ENCODE measurements at places on chromosomes 12 and 14.
A peak's percentile ranks its signal among the peaks of the same experiment; 100 is the strongest.

GRCh38 chr14:85234156-85235025 lies 295.6 kb upstream of the FLRT2 start:
- no peak for DNase-seq

DNA sequence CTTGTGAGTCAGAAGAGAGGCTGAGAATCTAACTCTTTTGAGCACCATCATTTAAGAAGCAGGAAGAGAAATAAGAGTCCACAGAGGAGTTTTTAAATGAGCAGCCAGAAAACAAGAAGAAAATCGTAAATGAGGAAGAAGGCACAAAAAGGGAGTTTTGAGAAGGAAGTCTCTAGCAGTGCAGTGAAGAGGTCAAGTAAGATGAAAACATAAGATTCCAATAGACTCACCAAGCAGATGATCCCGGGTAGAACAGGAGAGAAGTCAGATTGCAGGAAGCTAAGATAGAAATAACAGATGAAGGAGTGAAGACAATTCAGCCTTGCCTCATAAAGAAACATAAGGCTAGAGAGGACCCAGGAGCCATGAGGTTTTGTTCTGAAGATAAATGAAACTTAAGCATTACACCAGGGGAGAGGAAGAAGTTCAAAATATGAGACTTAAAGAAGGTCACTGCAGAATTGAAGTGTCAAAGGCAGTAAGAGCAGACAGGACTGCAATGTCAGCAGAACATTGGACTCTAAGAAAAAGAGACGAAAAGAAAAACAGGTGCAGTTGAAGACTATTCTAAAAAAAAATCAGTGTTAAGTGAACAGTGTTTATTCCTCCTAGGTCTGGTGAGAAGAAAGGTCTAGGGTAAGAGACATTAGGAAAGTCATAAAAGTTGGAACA lies 229.0 kb downstream of the SEC23A start:
- DNase-seq = no peak

DNA sequence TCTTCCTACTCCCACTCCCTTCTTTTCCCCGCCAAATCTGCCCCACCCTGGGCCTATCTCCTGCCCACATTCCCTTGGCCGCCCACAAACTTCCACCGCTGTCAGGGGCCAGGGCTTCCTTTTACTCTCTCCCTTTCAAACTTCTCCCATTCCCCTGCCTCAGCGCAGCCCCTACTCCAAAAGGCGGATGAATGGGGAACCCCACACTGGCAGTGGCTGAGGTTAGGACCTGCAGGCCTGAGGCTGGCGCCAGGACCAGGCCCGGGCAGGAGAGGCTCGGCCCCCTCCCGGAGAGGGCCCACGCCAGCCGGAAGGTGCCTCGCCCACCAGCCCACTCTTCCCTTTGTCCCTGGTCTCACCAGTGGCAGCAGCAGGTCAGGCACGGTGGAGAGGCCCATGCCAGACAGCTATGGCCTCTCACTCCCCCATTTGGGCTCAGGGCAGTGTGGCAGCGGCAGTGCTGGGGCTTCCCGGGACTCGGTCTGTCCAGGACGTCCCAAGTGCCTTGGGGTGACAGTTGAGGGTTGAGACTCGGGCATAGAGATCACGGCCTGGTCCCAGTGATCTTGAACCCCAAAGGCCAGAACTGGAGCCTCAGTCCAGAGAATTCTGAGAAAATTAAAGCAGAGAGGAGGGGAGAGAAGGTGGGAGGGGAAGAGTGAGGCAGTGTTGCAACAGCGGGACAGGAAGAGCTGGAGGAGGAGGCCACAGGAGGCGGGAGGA lies at the start of gene TNFRSF1A:
Gene TNFRSF1A (minus strand): TSS at position 660 of the 723 bp plus-strand sequence. CDS start 262 bp downstream, at position 398.
- DNase-seq = peak; percentile 90

GRCh38 chr12:47383942-47384341 lies 304.2 kb upstream of the AMIGO2 start:
- DNase-seq = no peak

- no peak for DNase-seq
Observed at GRCh38 chr12:93978553-93978952, 169.8 kb upstream of the PLXNC1 start.

DNA sequence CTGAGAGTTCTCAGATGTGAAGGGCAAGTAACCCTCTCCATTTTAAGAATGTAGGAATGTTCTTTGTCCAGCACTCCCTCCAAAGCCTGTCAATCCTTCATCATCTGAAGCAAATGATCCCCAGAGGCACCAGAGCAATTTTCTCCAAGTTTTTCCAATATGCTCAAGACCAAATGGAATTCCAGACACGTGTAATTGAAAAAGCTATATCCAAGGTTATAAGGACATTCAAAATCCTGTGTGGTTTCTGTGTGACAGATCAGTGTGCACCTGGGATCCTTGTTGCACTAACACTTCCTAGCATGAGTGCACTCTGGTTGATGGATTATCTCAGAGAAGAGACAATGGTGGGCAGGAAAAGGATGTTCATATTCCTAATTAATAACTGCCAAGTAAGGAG lies 65.6 kb upstream of the OVCH1 start:
- DNase-seq = no peak

- no peak for DNase-seq
Observed at GRCh38 chr12:5798242-5799015, 146.6 kb downstream of the ANO2 start.
